Nephron progenitor cell (in vitro differentiated cells): ENCODE measurements at places on chromosomes 3 and 15.

DNA sequence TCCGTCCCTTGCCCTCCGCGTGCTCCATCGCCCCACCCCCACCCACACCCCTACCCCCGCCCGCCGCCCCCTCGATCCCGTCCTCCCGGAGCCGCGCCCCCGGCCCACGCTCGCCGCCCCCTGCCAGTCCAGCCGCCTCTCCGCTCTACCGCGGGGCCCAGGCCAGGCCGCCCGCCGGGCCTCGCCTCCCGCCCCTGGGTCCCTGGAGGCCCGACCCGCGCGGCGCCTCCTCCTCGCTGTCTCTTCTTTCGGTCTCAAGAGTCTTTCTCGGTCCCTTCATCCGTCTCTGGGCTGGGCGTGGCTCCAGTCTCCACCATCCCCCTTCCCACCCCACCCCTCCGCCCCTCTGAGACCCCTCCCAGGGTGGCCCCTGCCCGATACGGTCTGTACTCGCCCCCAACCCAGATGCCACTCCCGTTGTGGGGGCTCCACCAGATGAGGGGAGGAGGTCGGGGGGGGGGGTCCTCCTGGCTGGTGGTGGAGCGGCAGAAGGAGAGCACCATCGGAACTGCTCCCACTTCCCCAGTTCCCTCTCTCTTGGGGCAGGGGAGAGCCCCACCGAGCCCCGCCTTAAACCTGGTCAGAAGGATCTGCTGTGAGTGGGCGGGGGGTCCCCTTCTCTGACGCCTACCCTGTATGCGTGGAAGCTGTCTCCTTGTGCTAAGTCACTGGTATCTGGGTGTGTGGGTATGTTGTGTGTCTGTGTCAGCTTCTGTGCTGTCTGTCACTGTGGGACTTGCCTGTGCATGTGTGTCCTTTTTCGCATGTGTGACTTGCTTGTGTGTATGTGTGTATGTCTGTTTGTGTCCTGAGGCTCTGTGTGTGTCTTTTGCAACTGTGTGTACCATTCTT lies 1.0 kb downstream of the PRKCD start:
- DNase-seq = peak; percentile 71

DNA sequence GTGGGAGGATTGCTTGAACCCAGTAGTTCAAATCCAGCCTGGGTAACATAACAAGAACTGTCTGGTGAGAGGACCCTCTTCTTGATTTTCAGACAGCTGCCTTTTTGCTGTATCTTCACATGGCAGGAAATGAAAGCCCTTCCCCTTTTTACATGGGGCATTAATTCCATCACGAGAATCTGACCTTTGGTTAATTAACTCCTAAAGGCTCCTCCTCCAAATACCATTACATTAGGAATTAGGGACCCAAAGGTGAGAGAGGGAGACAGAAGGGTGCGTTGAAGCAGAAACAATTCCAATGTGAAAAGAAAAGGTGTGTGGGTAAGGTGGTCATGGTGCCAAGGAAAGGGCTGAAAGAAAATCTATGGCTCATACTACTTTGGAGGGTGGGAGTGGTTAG lies 536.2 kb downstream of the MAGI1 start:
- no peak for DNase-seq

DNA sequence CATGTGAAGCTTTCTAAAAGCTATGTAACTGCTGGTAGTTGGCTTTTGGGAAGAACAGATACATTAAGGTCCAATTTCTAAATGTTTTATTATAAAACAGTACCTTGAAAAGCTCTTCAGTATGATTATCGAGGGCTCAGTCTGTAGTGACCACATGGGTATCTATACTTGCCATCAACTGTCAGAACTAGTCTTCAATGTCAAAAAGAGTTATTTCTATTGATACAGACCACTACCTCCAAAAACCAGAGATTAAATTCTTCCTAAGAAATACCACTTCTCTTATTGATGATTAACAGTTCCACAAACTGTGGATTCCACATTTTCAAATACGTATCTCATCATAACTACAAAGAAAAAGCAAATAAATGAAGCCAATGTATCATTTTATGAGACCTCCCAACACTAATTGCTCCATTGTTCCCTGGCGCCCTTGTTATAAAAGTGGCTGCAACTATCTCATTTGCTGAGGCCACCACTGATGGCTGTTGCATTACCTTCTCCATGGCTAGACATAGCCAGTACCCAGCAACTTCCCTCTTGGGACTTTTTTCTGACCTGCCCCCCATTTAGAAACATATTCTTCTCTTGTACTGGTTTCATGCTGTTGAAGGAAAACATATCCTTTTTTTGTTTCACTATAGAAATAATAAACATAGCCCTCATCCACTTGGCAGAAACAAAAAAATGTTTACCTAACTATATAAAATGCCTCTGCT lies 33.9 kb upstream of the MBNL1 start:
- DNase-seq = no peak

- DNase-seq = no peak
Measured at GRCh38 chr3:70358978-70359580, 46.6 kb upstream of the MDFIC2 start.

GRCh38 chr15:71220828-71221227 lies 105.6 kb downstream of the THSD4 start:
- no peak for DNase-seq

GRCh38 chr3:151537726-151538125 lies 76.9 kb upstream of the IGSF10 start:
- DNase-seq = no peak
